ENCODE measurements at places on chromosomes 5 and 9. TPM values are rescaled to one million over a fixed set of nuclear protein-coding genes. Genes with fewer than 3 reads are reported as not detected.

DNA sequence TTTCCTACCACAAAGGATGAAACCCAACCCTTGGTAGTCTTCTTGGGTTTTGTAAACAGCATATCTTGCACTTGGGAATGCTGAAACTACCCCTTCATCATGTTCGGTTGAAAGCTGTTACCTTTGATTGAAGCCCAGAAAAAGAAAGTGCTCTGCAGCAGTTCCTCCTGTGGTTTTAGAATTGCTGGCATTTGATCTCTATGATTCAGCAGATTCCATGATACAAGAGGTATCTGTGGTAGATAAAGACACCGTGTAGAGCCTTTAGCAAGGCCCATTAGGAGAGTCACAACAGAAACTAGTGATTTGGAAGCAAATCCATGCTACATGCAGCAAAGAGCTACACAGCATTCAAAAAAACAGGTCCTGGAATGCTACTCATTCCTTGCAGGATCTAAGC is 557.0 kb downstream of the TLE1 start:
- no peaks in the 10 kb centered on the region for H3K36me3 ChIP-seq
- no peak overlapping the region for H3K4me3 ChIP-seq
- no peak for DNase-seq
- no peaks in the 10 kb centered on the region for H3K4me1 ChIP-seq
- no peak overlapping the region for H3K27ac ChIP-seq

DNA sequence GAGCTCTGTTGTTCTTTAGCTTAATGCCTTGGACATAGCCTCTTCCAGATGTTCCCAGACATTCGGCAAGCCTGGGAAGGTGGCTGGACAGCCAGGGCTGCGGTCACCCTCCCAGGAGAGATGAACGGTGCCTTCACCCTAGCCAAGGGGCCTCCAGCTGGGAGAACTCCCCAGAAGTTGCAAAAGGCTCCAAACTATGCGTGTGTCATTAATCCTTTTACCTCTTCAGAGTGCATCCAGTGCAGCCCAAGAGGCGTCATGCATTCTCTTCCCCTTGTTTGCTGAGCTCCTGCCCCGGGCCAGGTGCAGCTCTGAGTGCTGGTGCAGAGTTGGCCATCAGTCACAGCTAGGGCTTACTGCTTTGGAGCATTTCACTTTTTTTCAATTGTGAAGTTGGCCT is 22.8 kb downstream of the HMCN2 start:
- no peaks in the 10 kb centered on the region for H3K27me3 ChIP-seq
- H3K36me3 ChIP-seq = no peaks in the 10 kb centered on the region
- no peak for DNase-seq

GRCh38 chr5:56817263-56818014 is 2.1 kb downstream of the MAP3K1 start:
- H3K36me3 ChIP-seq = no peaks in the 10 kb centered on the region
- H3K27me3 ChIP-seq = no peaks in the 10 kb centered on the region
- H3K4me3 ChIP-seq = peak overlapping the region; percentile 74
- no peak for DNase-seq

DNA sequence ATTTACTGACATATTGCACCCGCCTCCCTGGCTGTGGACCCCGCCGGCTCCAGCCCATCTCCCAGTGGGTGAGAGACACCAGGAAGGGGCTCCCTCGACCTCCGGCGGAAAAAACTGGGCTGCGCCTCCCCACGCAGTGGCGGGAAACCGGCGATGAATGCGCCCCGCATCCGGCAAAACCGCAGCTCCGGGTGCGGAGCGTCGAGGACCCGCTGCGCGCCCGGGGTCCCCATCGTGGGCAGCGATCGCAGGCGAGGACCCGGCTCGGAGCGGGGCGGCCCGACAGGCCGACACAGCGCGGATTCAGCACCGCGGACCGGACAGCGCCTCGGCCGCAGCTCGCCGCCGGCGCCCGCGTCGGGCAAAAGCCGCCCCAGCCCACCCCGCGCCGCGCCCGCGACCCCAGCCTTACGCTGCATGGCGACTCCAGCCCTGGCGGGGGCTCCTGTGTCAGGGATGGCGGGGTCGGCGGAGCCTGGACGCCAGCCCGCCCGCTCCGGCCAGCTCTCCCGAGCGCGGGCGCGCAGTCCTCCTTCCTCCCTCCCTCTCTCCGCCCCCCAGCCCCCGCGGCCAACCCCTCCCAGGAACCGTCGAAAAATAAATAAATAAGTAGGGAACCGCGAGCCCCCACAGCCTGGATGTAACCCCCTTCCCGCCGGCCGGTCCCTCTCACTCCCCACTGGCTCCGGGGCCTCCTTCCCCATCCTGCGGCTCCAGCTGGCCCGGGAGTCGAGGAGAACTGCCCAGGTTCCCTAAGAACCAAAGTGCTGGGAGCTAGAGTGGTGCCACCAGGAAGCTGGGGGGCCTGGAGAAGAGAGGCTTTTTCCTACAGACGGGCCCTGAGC is 3.1 kb downstream of the LHX3 start:
- H3K36me3 ChIP-seq = no peaks in the 10 kb centered on the region
- H3K27ac ChIP-seq = no peak overlapping the region
- no peak overlapping the region for H3K4me3 ChIP-seq
- H3K4me1 ChIP-seq = no peaks in the 10 kb centered on the region

DNA sequence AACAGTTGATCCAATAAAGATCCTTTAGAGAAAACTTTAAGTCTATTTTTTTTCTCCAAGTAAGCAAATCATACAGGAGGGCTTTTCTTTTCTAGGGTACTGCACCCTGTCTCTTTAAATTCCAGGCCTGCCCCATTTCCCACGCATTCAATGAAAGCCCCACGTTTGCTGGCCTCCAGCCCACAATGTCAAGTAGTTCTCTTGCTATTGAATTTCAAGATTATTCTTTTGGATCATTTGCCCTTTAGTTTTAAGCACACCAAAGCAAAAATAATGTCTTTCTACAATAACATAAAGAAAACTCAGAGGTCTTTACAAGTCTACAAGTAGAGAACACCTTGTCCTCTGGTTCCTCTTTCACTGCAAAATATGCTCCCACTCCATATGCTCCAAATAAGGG is 15.6 kb downstream of the MLLT3 start:
- DNase-seq = peak; percentile 17
- H3K4me3 ChIP-seq = no peak overlapping the region
- H3K36me3 ChIP-seq = no peaks in the 10 kb centered on the region
- H3K4me1 ChIP-seq = no peaks in the 10 kb centered on the region

- H3K4me1 ChIP-seq = no peaks in the 10 kb centered on the region
- DNase-seq = no peak
- H3K4me3 ChIP-seq = no peak overlapping the region
- no peaks in the 10 kb centered on the region for H3K27me3 ChIP-seq
- H3K36me3 ChIP-seq = no peaks in the 10 kb centered on the region
Observed at GRCh38 chr5:14075937-14076336, 67.2 kb upstream of the TRIO start.

DNA sequence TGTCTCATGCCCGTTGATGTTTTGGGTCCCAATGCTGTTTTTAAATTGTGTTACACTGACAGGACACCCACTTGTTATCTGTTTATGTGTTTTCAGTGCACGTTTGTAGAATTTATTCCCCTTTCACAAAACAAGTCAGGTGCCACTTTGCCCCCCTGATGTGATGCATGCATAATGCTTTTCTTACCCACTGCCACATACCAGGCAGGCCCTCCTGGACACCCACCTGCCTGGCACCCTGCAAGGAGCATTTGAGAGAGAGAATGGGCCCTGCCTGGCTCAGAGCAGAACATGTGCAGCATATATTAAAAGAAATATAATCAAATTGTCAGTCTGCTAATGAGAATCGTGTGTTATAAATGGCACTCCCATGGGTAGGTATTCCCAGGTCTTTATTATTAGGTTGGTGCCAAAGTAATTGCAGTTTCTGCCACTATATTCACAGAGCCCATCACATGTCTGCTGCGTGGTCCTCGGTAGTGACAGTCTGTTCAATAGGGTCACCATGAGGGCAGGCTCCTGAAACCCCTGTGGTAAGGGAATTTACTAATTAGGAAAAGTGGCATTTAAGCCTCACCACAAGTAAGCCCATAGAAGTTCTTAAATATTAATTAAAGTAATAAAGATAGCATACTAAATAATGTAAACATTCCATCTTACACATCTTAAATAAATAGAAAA is 52.2 kb upstream of the CKMT2 start:
- H3K27ac ChIP-seq = no peak overlapping the region
- no peaks in the 10 kb centered on the region for H3K4me1 ChIP-seq
- H3K27me3 ChIP-seq = no peaks in the 10 kb centered on the region
- no peaks in the 10 kb centered on the region for H3K36me3 ChIP-seq
- no peak for DNase-seq
- H3K4me3 ChIP-seq = no peak overlapping the region

DNA sequence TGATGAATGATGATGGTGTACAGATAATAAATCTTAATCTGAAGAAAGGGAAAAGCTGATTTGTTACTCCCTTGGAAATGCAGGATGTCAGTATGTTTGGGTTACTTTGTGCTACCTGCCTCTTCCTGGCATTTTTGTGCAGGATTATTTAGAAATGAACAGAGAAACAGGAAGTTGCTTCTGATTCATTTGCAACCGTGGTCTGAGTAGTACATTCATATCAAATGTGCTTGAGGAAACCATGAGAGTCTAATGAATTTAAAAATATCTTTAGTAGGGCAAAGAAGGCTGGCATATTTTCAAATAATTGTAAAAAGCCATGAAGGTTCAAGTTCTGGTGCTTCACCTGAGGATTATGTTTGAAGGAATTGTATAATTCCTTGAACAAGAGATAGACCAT is 391.6 kb downstream of the TMEM161B start:
- H3K27me3 ChIP-seq = no peaks in the 10 kb centered on the region
- H3K27ac ChIP-seq = no peak overlapping the region
- H3K4me3 ChIP-seq = no peak overlapping the region
- no peaks in the 10 kb centered on the region for H3K4me1 ChIP-seq
- no peak for DNase-seq
- no peaks in the 10 kb centered on the region for H3K36me3 ChIP-seq

- no peaks in the 10 kb centered on the region for H3K4me1 ChIP-seq
- no peak overlapping the region for H3K27ac ChIP-seq
- no peaks in the 10 kb centered on the region for H3K36me3 ChIP-seq
- no peak overlapping the region for H3K4me3 ChIP-seq
Observed at GRCh38 chr5:168737066-168737465, 157.9 kb upstream of the PANK3 start.

- no peaks in the 10 kb centered on the region for H3K4me1 ChIP-seq
- no peak overlapping the region for H3K27ac ChIP-seq
- no peaks in the 10 kb centered on the region for H3K36me3 ChIP-seq
- H3K27me3 ChIP-seq = no peaks in the 10 kb centered on the region
- H3K4me3 ChIP-seq = no peak overlapping the region
Observed at GRCh38 chr5:132761321-132762240, 14.4 kb downstream of the CCNI2 start.

DNA sequence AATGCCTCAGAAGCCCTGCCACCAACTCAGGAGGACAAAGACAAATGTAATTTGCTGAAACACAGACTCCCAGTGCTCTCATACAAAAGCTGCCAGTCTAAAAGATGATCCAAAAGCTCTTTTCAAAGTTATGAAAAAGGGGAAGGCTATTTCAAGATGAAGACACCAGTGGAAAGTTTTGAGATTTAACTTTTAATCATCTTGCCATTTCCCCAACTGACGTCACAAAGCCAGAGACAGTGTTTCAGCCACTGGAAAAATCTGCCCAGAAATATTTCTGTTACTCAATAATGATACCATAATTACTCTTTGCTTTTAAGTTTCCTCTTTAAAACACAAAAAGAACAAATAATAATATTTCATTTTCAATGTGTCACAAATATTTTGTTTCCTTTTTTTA is 20.9 kb downstream of the ENG start:
- no peaks in the 10 kb centered on the region for H3K27me3 ChIP-seq
- no peaks in the 10 kb centered on the region for H3K36me3 ChIP-seq
- peak overlapping the region; percentile 96 for H3K27ac ChIP-seq
- no peak for DNase-seq
- no peak overlapping the region for H3K4me3 ChIP-seq

DNA sequence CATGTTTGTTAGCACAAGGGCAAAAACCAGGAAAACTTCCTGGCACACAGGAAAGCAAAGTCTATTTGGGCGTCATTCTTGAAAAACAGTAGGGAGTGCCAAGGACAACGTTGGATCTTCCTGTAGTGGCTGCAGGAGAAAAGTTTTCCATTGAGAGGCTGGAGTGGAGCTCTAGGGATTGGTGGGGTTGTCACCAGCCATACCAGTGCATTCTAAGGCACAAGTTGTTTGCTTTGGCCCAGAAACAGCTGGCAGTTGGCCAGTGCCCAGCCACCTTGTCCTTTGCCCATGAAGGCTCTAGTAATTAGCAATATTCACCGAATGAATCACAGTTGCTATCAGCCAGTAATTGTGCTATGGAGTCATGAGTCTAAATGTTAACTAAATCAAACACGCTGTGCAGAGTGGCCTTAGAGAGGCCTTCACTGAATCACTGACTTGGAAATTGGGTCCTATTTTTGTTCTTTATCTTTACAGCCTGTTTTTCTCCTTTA is 26.4 kb downstream of the TNFSF15 start:
- H3K4me3 ChIP-seq = no peak overlapping the region
- H3K27me3 ChIP-seq = no peaks in the 10 kb centered on the region
- no peaks in the 10 kb centered on the region for H3K4me1 ChIP-seq

DNA sequence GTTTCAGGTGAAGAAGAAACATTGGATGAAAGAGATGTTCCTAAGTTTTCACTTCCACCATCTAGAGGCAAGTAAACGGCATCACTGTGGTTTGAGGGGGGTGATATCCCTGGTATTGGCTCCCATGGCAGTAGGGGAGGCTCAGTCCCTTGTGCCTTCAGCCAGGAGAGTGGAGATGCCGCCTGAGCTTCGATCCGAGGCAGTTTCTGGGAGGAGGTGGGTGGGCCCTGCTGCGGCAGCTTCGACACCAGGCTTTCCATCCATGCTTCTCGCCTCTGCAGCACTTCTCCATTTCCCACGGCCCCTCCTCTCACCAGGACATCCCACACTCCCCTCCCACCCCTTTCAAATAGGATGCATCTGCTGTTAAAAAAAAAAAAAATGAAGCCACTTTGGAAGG is 258.3 kb downstream of the GADD45G start:
- H3K27ac ChIP-seq = no peak overlapping the region
- DNase-seq = no peak
- no peaks in the 10 kb centered on the region for H3K4me1 ChIP-seq
- no peaks in the 10 kb centered on the region for H3K27me3 ChIP-seq
- H3K36me3 ChIP-seq = no peaks in the 10 kb centered on the region

The OTP gene
- not detected for total RNA-seq

The SLC6A3 gene
- total RNA-seq = not detected

The RNF180 gene
- total RNA-seq = 18.8 TPM

The TTC16 gene
- total RNA-seq = 12.6 TPM

The DBH gene
- total RNA-seq = 1.3 TPM

The RNF224 gene
- 0.21 TPM for total RNA-seq
